Putamen (tissue), 1 donor: ENCODE measurements at places on chromosomes 7 and 10.

GRCh38 chr10:88966797-88967196 lies 14.2 kb upstream of the ACTA2 start:
- DNase-seq = no peak

DNA sequence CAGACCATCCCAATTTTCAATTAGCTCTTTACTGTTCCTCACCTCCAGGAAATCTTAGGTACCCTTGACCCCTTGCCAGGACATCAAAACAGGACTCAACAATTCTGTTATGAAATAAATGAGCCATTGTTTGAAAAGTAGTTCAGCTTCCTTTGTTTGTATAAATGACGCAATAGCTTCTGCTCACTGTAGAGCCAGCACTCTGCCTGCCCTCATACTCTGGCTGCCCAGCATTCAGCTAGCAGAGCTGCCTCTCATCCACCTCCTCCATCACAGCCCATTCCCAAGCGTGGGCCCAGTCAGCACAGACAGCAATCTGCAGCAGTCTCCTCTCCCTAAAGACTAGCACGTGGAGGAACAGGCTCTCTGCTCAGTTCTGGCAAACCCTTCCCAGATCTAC lies 478.6 kb downstream of the GRID1 start:
- peak; percentile 24 for DNase-seq

DNA sequence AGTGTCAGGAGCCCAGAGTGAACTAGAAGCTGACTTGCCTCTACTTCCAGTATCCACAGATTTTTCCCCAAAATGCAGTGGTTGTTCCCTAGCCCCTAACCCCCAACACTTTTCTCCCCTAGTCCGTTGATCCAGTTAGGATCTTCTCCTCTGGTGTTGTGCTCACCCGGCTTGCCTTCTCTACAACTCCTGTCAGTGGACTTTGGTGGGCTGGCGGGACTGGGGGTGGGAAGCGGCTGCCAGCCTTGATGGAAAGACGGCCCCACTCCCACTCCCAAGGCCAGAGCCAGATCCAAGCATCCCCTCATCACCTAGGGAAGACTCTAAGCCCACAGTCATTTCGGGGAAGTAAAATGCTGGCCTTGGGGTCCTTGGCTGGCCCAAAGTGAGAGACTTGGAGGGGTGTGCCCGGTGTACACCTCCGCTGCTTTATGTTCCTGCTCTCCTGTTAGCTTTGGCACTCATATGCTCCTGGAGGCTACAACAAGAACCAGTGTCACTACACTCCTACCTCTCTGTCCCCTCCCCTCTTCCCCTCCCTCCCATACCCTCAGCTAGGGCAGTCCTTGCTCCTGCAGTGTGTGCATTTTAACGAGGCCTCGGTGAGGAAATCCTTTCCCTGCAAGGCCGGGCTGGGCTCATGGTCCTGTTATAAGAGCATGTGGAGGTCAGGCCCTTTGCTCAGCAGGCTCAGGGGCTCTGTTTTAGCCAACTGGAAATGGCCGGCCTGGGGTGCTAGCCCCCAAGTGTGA lies 930 bp upstream of the HOXA10 start:
- no peak for DNase-seq

GRCh38 chr7:5776894-5777660 lies 4.4 kb downstream of the RNF216 start:
- no peak for DNase-seq

DNA sequence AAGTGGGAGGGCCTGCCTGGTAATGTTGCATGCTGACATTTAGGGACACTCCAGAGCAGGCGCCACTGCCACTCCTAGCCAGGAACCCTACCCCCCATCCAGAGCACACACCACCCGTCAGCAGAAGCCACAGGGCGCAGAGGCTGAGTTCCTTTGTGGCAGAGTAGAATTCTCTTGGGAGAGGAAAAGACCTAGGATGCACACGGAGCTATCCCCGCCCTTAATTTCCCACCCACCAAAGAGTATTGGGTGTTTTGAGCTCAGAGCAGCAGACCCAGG lies 702 bp upstream of the INSYN2A start:
- DNase-seq = no peak

GRCh38 chr7:33640741-33641140 lies 264.6 kb upstream of the BMPER start:
- no peak for DNase-seq

- no peak for DNase-seq
Measured at GRCh38 chr10:26491276-26491675, 53.1 kb downstream of the APBB1IP start.

GRCh38 chr10:43138021-43138756 lies at the start of gene CSGALNACT2:
Gene CSGALNACT2 (plus strand): TSS chr10:43138445. CDS start chr10:43155150, 16,705 bp downstream.
- DNase-seq = peak; percentile 88

- no peak for DNase-seq
Measured at GRCh38 chr7:74665296-74665938, 7.9 kb downstream of the GTF2I start.

DNA sequence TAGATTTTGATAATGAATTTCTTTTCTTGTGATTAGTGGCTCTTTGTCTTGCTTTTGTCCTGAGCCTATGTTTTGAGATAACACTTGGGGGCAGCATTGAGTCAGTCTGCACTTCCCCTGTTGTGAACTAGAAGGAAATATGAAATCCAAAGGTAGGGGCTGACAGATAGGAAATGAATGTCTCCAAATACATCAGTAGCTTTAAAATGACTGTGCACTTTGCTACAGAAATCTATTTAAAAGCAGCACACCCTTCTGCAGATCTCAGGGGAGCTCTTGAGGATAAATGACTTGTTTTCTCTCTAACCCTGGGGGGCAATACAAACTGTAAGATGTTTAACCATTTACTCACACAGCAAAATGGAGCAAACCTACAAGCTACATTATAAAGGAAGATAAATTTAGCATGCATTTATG lies 176.0 kb upstream of the MYO3A start:
- peak; percentile 73 for DNase-seq

DNA sequence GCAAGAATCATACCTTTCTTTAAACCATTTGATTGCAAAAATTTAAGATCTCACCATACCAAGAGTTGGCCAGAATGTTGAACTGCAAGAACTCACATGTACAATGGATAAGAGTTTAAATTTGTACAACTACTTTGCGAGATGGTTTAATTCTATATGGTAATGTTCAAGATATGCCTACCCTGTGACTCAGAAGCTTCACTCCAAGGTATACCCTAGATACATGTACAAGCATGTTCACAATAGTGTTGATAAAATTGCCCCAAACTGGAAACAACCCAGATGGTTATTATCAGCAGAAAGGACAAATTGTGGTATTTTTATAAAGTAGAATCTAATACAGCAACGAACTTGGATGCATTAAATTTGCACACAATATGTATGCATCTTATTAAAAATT lies 25.1 kb upstream of the RAB18 start:
- no peak for DNase-seq

DNA sequence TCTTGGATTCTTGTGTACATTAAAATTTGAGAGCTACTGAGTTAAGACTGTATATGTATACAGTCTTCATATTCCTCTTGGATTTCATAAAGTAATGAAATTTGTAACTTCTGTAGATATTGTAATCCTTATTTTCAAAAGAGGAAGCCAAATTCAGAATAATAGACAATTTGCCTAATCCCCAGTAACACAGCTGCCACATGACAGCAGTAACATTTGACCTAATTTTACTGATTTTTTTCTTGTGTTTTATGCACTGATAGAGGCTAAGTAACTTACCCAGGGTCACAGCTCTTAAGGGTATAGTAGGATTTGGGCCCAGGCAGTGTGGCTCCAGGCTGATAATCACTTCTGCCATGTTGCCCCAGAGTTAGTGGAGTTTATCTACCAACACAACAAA lies 40.4 kb upstream of the IL6 start:
- no peak for DNase-seq

GRCh38 chr7:135716677-135717238 lies 11.2 kb downstream of the SLC13A4 start:
- DNase-seq = no peak

DNA sequence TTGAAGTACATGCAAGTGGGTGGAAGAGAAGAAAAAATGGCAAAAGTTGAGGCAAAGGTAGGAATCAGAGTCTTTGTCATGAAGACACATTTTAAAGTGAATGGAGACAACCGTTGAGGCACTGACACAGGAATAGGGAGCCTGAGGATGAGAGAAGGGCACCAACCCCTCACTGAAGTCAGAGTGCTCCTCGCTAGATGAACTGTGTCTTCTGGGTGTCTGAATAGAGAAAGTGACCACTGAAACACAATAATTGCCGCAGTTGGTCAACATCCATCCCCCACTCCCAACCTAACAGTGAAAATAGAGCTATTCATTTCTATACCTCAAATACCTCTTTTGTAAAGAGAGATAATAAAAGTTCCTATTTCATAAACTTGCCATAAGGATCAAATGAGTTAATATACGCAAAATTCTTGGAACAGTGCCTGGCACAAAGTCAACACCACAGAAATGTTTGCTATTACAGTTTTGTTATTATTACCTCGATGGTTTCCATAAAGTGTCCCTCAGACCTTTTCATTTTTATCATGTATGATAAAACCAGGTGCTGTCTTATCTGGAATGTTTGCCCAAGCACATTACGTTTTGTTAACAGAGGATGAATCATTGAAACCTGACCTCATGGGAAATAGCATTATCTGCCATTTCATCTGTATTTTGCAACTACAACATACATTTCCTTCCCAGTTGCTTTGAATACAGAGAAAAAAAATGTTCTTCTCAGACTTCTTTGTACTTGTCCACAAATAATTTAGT lies 61.8 kb upstream of the SP4 start:
- DNase-seq = no peak

DNA sequence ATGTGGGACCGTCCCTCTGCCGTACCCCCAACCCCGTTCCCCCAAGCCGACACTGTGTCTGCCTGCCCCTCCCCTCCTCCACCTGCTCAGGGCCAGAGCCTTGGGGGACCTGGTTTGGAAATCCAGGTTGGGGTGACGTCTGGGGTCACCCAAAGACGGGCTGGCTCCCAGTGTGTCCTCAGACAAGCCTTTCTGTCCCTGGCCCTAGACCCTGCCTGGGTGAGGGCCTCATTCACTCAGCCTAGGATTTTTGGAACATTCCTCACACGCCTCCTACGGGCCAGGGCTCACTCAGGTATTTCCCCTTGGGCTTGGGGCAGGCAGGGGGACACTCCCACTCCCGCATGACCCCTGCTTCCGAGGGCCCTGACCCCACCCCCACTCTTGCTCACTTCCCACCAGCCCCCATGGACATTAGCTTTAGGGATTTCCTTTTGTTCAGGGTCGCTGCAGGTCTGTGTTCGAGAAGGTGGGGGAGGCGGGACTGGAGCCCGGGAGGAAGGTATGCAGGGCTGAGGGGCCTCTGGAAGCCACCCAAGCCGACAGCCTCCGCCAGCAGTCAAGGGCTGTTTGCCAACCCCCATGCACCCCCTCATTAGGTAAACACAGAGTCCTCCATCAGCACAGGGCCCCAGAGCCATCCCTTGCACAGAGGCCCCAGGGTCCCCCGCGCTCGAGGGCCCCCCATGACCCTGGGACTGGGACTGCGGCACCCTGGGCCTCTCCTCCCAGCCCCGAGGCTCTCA lies 35.1 kb downstream of the PDGFA start:
- DNase-seq = no peak

- no peak for DNase-seq
Measured at GRCh38 chr7:30411897-30412296, 66.7 kb downstream of the NOD1 start.
